Activated naive CD4-positive, alpha-beta T cell treated with Interleukin-2 at 50 U/mL for 16 hours (primary cell): ENCODE measurements at places on chromosomes 5 and 9.

DNA sequence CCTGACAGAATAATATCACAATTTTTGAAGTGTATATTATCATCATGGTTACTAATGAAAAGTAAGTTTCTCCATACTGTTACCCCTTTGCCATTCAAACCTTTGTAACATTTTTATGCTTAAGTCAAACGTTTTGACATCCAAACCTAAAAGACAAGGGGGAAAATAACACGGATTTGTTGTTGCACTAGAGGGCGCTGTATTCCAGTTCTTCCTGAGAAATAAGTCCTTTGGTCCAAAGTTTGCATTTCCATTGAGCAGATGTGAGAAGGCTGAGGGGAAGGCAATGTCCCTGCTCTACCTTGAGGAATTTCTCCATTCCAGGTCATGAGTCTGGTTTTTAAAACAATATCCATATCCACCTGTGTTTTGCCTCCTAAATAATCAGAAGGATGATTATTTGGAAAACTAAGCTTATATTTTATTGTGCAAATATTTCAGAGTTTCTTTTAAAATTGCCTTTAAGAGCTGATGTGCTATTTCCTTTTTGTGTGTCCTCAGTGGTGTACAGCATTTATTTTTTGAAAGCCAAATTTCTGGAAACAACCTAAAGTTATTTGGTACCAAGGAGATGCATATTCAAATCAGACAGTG lies 9.7 kb downstream of the LECT2 start:
- DNase-seq: peak; percentile 16

- no peak for DNase-seq
These were observed 190.8 kb downstream of the MEF2C start for GRCh38 chr5:88691945-88692868.

- DNase-seq: peak; percentile 47
These were observed 851 bp upstream of the ZDHHC12 start for GRCh38 chr9:128724744-128725211.

GRCh38 chr5:109328626-109329025 lies 81.1 kb downstream of the PJA2 start:
- DNase-seq: no peak

- DNase-seq: no peak
These were observed 2.2 kb downstream of the GABRB2 start for GRCh38 chr5:161544350-161544765.

DNA sequence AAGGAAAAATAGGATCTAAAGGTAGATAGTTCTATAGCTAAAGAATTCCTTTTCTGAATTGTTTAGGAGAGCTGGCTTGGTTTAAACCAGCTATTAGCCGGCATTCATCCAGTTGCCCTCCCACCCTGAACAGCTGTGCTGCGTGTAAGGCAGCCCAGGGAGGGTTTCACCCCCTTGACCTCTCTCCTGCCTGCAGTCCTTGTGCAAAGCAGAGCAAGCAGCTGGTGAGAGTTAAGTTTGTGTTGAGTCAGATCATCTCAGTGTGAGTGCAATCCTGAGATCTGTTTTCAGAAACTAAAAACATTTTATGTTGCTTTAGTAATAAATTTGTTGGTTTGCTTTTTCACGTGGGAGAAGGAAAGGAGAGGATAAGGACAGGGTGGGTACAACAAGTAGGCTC lies 13.0 kb downstream of the SLC25A25 start:
- DNase-seq: no peak

- DNase-seq: no peak
These were observed 243.3 kb upstream of the VLDLR start for GRCh38 chr9:2378266-2378665.

DNA sequence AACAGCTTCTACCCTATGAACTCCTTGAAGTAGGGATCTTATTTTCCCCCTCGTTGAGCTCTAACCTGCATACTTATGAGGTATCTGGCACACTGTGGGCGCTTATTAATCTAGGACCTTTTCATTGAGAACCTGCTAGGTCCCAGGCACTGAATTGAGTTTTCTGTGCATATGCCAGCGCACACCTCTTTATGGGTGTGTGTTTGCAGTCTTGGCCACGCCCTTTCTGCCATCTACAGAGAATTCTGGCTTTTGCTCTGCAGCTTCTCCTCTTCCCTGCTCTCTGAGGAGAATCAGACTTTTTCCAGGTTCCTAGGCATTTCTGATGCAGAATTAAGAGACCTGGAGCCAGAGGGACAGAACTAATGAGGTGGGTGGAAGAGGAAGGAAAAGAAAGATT lies 25.4 kb upstream of the SSBP2 start:
- no peak for DNase-seq

GRCh38 chr9:5357431-5358105 lies 17.9 kb upstream of the RLN1 start:
- no peak for DNase-seq

DNA sequence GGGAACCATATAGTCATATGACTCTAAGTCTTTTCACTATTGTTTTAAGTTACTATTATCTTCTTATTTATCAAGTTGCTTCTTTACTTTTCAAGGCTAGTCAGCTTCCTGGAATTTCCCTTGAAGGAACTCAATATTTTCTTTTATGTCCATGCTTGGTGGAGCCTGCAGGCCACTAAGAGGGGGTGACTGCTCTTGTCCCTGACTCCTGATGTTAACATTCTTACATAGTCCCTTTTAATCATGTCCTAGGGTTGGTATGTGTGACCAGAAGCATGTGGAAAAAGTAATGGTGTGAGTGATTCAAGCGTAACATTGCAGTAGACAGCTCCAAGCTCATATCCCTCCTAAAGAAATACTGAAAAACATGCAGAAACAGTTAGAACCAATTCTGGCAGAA lies 1536.2 kb upstream of the CDH9 start:
- DNase-seq: no peak

DNA sequence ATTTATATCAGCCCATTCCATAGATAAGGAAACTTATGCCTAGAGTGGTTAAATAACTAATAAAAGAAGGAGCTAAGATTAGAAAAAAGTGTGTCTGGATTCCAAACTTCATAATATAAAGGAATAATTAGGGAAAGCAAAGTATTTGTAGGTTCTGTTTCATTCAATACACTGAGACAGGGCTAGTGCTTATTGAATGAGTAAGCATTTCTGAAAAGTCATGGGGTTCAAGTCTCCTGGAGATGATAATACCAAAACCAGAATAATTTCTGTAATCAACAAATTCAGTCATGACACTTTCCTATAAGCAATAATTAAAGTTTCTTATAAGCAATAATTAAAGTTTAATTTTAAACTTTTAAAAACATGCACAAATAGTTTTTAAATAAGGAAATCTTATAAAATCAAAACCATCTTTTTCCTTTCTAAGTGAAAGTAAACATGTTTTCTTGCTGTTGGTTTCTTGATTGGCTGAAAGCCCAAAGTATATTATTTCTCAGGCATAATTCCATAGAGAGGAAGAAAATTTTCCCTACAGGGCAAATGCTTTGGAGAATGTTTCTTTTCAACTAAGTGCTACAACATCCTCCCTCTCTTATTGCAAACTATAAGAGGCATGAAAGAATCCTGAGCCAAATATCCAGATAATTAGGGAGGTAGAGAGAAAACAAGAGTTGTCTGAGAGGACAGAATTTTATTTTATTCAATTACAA lies 510.2 kb downstream of the PRELID2 start:
- no peak for DNase-seq

DNA sequence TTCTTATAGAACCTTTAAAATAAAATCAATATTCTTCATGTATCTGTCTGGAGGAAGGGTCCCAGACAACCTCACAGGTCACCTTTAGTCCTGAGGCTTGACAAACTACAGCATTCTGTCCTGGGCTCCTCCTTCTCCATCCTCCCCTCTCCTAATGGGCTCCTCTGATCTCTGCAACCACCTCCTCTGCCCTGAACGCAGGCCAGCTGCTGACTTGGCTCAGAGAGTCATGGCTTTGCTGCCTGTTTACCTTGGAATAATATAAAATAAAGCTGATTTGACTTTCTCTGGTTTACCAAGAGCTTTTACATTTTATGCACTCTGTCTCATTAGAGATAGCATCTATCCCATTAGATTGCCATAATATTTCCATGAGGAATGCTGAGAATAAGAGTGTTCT lies 159.4 kb downstream of the SEMA6A start:
- no peak for DNase-seq

DNA sequence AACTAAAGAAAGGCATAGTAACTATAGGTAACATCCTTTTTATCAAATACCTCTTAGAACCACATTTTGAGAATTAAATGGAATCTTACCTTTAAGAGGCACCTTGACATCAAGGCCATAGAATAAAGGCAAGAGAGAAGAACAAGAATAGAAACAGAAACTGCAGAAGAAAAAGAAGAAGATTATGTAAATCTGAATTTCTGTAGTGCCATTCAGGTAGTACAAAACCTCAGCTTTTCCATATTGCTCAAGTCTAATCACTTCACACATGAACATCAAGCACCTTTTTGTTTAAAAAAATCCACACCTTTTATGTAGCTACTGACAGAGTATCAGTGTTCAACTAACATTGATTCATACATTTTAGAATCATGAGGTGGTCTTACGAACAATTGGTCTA lies 91.8 kb upstream of the DPYSL3 start:
- DNase-seq: no peak

- no peak for DNase-seq
These were observed 277.0 kb downstream of the SMARCA2 start for GRCh38 chr9:2291980-2292704.

DNA sequence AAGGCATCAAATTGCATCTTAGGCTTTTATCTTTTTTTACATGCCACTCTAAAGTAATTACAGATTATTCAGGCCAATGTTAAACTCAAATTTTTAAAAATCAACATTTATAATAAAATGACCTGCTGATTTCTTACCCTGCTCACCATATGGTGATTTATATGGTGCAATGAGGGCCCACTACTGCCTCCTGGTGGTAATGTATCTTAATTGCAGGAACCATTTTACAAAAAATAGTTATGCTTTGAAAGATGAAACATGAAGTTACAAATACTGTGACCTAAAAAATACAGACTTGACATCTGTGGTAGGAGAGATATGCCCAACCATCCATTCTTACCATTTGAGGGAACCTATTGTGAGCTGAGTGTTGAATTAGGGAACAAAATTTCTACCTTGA lies 292.6 kb upstream of the TAS2R1 start:
- no peak for DNase-seq

- no peak for DNase-seq
These were observed 317.9 kb upstream of the ITGA1 start for GRCh38 chr5:52469835-52470234.

DNA sequence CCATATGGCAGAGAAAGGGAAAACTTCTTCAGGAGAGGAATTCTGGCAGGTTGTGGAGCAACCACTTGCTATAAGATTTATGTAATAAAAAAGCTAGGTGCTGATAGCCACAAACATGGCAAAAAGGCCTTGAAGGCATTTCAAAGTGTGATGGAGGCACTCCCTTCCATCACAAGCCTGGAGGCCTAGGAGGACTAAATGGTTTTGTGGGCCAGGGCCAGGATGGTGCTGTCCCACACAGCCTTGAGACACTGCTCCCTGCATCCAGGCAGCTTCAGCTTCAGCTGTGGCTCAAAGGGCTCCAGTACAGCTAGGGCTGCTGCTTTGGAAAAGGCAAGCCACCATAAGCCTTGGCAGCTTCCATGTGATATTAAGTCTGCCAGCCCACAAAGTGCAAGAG lies 632.8 kb downstream of the BRINP1 start:
- DNase-seq: no peak

- peak; percentile 34 for DNase-seq
These were observed 5.6 kb upstream of the RNF44 start for GRCh38 chr5:176542596-176543427.

DNA sequence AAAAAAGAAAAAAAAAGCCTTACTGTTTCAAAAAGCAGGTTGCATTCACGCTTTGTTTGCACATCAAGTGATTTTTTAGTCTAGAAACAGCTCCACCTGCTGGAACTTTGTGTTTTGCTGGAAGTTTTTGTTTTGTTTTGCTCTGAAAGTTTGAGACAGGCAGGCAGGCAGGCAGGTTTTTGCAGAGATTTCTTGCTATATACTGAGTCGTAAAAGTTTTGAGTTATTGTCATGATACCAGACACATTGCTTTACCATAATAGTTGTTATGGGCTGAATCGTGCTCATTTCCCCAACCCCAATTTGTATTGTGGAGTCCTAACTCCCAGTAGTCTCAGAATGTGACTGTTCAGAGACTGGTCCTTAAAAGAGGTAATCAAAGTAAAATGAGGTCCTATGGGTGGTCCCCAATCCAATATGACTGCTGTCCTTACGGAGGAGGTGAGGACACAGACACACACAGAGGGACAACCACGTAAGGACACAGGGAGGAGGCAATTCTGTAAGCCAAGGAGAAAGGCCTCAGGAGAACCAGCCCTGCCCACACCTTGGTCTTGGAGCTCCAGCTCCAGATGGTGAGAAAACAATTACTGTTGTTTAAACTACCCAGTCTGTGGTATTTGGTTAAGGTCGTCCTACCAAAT lies 20.9 kb downstream of the OR2Y1 start:
- peak; percentile 7 for DNase-seq

DNA sequence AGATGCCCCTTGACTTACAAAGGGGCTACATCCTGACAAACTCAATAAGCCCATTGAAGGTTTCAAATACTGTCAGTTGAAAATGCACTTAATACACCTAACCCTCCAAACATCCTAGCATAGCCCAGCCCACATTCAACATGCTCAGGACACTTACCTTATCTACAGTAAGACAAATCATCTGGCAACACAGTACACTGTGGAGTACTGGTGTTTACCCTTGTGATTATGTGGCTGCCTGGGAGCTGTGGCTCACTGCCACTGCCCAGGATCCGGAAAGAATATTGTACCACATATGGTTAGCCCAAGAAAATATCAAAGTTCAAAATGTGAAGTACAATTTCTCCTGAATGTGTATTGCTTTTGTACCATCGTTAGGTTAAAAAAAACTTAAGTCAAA lies 562.2 kb downstream of the HTR1A start:
- no peak for DNase-seq

DNA sequence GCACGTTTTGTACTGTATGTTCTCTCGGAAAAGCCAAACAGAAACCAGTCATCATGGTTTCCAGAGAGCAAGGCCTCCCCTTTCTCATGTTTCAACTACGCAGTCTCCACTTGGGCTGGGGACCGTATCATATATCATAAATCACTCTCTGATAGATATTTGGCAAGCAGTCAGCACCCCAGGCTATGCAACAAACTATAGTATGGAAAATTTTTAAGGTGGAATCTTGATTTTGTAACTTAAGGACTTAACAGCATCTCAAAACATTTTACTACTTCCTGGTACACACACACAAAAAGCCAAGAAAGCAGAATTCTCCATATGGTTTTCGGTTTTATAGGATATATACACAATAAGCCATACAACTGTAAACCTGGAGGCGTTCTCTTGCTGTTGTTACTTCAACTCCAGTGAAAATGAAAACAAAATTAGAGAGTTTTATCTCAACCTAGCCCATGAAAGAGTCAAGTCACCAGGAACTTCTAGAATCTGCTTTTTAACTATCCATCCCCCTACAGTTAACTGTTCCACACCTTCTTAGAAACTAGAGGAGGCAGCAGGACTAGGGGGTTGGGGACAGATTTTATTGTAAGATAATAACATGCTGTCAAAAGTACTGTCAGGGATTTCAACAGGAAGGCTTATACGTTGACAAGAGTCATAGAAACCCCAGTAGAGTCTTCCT lies 283.4 kb downstream of the NFIB start:
- no peak for DNase-seq

GRCh38 chr5:139064613-139065012 lies 133.6 kb downstream of the SIL1 start:
- no peak for DNase-seq

GRCh38 chr9:78298046-78298765 lies 1.3 kb downstream of the PSAT1 start:
- peak; percentile 11 for DNase-seq
